ENCODE measurements at places on chromosomes 13 and 19. TPM values are rescaled to one million over a fixed set of nuclear protein-coding genes. Genes with fewer than 3 reads are reported as not detected.

The FUT6 gene
- not detected for total RNA-seq

DNA sequence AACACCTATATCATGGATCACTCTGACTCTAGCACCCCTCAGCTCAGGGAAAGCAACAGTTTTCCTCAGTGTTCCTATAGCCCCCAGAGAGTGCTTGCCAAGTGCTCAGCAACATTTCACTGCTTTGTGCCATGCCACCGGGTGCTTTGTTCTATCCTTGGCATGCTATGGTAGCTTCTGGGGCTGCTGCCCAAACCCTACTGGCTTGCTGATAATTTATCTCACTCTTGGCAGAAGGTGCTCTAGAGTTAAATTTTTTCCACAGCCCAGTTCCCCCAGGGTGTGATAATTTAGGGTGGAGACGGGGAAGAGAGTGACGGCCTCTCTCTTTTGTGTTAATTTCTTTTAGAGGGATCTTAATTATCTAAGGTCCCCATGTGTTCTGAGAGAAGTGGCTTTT, 12.6 kb upstream of the CSNK1A1L start:
- H3K4me1 ChIP-seq, result no peaks in the 10 kb centered on the region
- no peak overlapping the region for H3K4me3 ChIP-seq
- H3K27me3 ChIP-seq, result no peaks in the 10 kb centered on the region

GRCh38 chr19:38862321-38863059, 12.7 kb upstream of the HNRNPL start:
- peak; percentile 87 for DNase-seq
- no peak overlapping the region for H3K4me3 ChIP-seq
- H3K4me1 ChIP-seq, result peaks cover 22% of the 10 kb centered on the region
- H3K27me3 ChIP-seq, result no peaks in the 10 kb centered on the region
- H3K27ac ChIP-seq, result peak overlapping the region; percentile 35

The KASH5 gene
- not detected for total RNA-seq

- no peak for DNase-seq
- H3K27ac ChIP-seq, result no peak overlapping the region
- no peaks in the 10 kb centered on the region for H3K27me3 ChIP-seq
- no peak overlapping the region for H3K4me3 ChIP-seq
- H3K4me1 ChIP-seq, result no peaks in the 10 kb centered on the region
- H3K36me3 ChIP-seq, result no peaks in the 10 kb centered on the region
Observed at GRCh38 chr13:43154156-43154651, 130.8 kb downstream of the DNAJC15 start.

Data from endothelial cell of umbilical vein (primary cell).